ENCODE measurements at places on chromosomes 6 and 20. TPM values are rescaled to one million over a fixed set of nuclear protein-coding genes. Genes with fewer than 3 reads are reported as not detected.

NRSN2 gene
- polyA plus RNA-seq = 32.4 TPM

NQO2 gene
- polyA plus RNA-seq = 31.6 TPM

MAK gene
- polyA plus RNA-seq = 0.06 TPM

ENPP5 gene
- 8.2 TPM for polyA plus RNA-seq

SIRPB2 gene
- 1.4 TPM for polyA plus RNA-seq

RPL7L1 gene
- 97.8 TPM for polyA plus RNA-seq

NINL gene
- polyA plus RNA-seq = 17.4 TPM

OGFR gene
- 43.0 TPM for polyA plus RNA-seq

HLA-C gene
- 306 TPM for polyA plus RNA-seq

FAXC gene
- 8.1 TPM for polyA plus RNA-seq

SIRPD gene
- not detected for polyA plus RNA-seq

CTCFL gene
- 0.07 TPM for polyA plus RNA-seq

ZKSCAN8 gene
- polyA plus RNA-seq = 30.3 TPM

MAFB gene
- 19.3 TPM for polyA plus RNA-seq
